ENCODE measurements at places on chromosomes 3 and 15.

DNA sequence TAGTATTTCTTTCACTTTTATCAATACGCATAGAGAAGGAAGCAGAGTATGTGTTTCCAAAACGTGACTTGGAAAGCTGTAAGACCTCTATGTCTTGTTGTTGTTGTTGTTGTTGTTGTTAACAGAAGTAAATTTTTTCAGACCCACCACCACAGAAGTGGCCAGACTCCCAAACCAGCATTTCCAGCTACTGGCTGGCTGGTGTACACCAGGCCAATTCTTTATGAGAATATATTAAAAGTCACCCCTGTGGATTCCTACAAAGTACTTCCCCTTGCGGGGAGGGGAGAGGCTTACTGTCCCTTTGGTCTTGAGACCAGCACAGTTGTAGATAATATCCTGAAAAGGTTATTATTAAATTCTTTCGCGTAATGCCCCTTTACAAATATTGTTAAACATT, 1.6 kb upstream of the FOXP1 start:
- DNase-seq = no peak

DNA sequence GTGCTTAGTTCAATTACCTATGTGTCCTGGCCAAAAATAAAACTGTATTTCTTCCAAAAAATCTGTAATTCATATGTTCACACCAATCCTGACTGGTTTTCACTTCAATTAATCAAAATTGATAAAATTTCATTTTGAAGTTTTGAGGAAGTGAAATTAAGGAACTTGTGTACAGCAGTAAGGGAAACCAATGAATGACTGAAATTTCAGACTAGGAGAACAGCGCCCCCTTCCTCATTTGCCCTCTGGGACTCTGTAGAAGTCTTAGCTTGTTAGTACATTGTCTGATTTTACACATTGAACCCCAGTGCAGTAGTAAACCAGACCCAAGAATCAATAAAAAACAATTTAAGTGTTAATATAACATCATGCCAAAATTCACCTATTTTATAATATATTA, 495.3 kb upstream of the AGTR1 start:
- no peak for DNase-seq

GRCh38 chr3:116087426-116087825, 357.9 kb downstream of the LSAMP start:
- DNase-seq = no peak

- no peak for DNase-seq
Observed at GRCh38 chr3:37888421-37888820, 26.7 kb downstream of the CTDSPL start.

DNA sequence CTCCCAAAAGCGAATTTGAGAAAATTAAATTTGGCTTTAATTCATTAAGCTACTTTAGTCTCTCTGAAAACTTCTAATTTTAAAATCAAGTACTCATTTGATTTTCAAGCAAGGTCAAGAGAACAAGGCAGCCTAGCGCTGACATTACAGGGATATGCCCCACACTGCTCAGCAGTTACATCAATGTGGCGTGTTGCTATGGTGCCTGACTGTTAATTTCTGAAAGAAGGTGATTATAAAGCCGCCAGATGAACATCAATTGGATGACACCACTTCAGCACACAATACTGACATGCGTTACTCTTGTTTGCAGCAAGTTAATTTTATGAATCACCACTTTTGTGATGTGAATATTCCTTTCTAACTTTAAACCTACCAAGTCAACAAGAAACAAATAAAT, 284.4 kb downstream of the FOXP1 start:
- DNase-seq = no peak

DNA sequence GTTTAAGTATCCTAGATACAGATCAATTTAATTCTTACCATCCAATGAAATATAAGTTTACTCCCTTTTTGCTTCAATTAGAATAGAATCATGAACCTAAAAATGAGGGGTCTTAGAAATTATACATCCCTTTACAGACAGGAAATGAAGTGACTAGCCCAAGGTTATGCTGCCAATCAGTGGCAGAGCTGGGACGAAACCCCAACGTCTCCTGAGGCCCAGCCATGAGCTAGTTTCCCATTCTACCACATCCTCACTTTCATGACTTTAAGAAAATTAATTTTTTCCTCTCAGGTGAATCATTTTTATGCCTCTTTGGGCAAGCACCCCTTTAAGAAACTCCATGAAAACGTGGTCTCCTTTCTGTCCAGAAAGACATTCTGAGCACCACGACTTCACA, 11.2 kb downstream of the LRIG1 start:
- no peak for DNase-seq

GRCh38 chr3:27467545-27467944, 16.6 kb downstream of the SLC4A7 start:
- DNase-seq = no peak

DNA sequence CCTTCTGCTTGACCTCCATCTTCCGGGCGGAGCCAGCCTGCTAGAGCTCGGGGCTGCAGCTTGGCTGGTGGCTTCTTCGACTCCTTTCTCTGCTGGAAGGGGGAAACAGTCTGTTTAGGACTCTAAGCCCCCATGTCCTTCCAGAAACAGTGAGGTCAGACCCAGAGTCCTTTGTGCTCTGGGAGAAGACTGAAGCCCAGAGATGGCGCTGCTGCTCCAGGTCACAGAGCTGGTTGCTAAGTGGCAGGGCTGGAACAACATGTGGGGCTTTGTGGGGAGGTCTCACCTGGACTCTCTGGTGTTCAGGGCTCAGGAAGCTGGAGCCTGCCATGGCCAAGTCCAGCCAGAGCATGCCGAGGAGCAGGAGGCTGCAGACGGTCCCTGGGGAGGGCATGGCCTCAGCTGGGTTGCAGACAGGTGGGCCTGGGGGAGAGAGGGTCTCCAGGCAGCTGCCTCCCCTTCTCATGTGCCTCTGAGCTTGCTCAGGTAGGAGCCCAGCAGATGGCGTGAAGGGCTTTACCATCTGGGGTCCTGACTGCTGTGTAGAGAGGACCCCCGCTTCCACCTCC, 2.9 kb downstream of the GHRL start:
- no peak for DNase-seq

GRCh38 chr3:125051715-125052581, 3.8 kb downstream of the HEG1 start:
- DNase-seq = no peak

DNA sequence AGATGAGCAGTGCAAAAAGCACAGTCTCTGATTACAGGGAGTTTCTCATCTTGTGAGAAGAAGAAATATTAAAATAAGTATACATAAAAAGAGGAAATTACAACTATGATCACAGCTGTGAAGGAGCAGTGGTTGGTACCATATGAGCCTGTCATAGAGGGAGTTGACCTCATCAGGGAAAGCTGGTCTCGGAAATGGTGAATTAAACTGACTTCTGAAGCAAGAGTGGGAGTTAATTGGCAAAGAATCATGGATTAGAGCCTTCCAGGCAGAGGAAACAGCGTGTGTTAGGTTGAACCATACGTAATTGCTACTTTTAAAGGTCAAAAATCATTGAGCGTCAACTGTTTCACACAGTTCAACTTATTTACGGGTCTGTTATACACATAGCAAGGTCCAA, 539.1 kb downstream of the EDEM1 start:
- no peak for DNase-seq

- no peak for DNase-seq
Observed at GRCh38 chr3:197493049-197493448, 62.7 kb downstream of the BDH1 start.

- no peak for DNase-seq
Observed at GRCh38 chr15:36109943-36110658, 469.3 kb upstream of the CDIN1 start.

- DNase-seq = no peak
Observed at GRCh38 chr15:64246364-64247189, 83.8 kb upstream of the PPIB start.

DNA sequence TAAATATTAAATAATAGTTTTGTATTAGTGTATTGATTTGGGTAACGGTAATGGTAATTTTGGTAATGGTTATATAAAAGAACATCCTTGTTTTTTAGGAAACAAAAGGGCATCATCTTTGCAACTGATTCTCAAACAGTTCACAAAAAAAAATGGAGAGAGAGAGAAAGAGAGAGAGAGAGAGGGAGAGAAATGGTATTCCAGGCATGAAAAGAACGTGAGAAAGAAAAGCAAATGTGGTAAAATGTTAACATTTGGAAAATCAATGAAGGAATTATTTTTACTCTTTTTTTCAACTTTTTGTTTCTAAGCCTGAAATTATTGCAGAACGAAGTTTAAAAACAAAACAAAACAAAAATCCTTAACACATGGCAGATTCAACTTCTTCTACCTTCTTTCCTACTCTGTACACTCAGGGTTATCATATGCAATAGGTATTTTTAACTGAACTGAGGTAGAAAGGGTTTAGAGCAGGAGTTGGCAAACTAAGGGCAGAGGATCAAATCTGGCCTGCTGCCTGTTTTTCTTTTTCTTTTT, 2.2 kb upstream of the GLB1 start:
- DNase-seq = no peak

DNA sequence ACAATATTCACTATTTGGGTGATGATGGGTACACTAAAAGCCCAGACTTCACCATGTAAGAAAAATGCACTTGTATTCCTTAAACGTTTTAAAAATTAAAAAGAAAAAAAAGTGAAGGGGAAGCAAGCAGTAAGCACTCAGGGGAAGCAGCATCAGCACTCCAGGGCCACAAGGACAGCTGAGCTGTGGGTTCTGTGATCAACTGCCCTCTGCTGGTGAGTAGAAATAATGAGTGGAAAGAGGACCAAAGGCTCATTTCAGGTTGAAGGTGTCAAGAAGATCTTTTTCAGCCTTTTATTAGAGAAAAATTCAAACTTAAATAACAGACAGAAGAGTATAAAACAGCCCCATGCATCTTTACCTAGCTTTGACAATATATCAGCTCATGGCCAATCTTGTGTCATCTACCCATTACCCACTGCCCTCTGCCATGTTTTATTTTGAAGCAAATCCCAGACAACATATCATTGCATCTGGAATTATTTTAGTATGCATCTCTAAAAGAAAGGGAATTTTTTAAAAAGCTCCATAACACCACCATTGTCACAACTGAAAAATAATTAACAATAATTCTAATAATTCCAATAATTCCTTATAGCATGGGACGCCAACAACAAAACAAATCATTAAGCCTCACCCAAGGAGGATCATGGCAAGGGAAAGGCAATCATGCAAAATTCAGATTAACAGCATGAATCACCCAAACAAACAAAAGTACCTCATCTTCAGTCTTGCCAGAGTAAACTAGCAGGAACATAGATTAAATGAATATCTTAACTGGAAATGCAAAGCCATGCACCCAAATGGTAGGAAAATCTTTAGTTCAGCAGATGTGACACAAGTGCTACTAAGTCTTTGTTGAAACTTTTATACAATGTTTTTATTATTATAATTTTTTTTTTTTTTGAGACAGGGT, 42.5 kb downstream of the TAMM41 start:
- DNase-seq = no peak

- no peak for DNase-seq
Observed at GRCh38 chr15:49669288-49669687, 48.4 kb downstream of the DTWD1 start.

DNA sequence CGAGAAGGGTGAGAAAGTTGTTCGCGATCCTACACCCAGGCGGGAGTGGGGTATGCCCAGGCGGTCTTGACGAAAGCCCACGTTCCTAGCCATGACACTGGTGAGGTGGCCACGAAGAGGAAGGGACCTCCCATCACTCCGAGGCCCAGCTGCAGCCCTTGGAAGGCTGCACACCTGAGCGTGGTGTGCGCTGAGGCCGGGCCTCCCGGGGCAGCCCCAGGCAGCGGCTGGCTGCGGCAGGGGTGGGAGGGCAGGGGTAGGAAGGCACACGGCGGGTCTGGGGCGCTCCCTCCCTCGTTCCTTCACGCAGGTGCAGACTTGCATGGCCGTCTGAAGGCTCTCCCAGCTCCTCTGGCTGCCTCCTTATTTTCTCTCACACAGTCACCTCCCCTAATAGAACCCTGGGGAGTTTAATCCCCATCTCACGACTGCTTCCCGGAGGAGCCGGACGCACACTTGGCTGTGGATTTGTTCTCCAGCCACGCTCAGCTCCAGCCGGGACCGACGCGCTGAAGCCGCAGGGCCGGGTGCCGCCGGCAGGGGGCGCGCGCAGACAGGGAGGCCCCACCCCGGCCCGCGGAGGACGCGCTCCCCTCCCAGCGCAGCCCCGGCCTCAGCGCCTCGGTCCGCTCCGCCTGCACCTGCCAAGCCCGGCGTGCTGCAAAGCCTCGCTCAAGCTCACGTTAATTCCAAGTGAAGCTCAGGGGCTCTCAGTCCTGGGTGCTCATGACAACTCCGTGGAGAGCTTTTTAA, 37.8 kb upstream of the MUC4 start:
- DNase-seq = no peak

GRCh38 chr3:120854908-120855526, 53.0 kb upstream of the STXBP5L start:
- DNase-seq = no peak

DNA sequence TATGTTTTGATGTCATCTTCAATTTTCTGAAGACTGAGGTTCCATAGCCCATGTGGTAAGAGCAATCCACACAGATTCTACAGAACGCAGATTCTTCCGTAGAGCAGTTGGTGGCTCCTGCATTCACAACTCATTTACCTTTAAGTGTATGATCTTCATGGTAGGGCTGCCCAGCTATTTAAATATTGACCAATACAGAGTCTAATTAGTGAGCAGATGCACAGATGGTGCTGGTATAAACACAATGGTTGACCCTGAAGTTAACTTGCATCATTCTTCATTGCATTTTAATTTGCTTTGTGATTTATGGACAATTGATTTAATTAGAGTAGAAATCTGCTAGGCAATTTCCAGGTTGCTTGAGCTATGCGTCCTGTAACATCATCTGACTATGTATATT, 269.2 kb downstream of the SQOR start:
- DNase-seq = no peak

DNA sequence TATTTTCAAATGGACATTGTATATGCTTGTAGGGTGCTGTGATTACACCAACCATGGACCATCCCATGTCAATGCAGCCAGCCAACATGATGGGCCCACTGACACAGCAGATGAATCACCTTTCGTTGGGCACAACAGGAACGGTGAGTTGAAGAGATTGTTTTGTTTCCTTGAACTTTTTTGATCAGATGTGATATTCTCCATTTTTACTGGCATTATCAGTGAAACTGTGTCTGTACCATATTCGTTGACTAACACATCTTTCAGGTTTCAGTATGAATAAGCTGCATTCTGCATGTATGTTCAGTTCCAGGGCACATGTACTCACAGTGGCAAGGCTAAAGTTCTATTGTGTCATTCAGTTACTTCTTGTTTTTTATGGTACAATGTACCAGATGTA, 655.2 kb downstream of the RBMS3 start:
- no peak for DNase-seq

DNA sequence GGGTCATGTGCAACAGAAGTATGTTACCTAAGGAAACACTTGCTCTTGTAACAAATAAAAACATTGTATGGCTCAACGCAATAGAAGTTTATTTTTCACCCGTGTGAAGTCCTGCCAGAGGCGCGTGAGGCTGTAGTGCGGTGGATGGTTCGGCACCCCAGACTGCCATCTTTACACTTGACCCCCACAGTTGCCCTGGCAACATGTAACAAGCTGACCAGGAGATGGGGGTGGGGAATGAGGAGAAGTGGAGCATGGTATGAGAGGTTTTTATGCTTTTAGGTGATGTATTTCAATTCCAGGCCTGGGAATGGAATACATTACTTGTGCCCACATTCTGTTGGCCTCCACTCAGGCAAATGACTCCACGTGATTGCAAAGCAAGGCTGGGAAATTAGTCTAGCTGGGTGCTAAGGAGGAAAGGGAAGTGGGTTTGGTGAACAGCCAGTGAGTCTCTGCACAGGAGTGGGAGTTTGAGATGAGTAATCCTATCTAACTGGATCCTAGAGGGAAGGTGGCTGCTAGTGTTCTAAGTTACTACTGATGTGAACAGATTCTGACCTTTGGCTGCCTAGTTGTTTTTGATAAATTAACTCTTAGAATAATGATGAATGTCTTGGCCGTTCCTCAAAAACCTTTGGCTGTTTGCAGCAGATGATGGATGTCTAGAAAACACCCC, 33.8 kb upstream of the GREM1 start:
- DNase-seq = no peak
